ENCODE measurements at places on chromosomes 1 and 21. TPM values are rescaled to one million over a fixed set of nuclear protein-coding genes. Genes with fewer than 3 reads are reported as not detected.

Gene DIRAS3
- total RNA-seq: 2.1 TPM

Gene CYYR1
- total RNA-seq: 45.8 TPM

Gene AMIGO1
- 7.7 TPM for total RNA-seq

Gene RHD
- total RNA-seq: not detected

Gene ASPM
- 1.6 TPM for total RNA-seq

Gene CFAP45
- 2.7 TPM for total RNA-seq

Gene ATP1A2
- total RNA-seq: 24.8 TPM

Gene AUNIP
- not detected for total RNA-seq

Gene IFNGR2
- total RNA-seq: 81.1 TPM

Gene APCS
- not detected for total RNA-seq

Gene TTC24
- not detected for total RNA-seq

Gene S100B
- 8.7 TPM for total RNA-seq

Gene RNF19B
- 25.5 TPM for total RNA-seq

Gene GPR61
- total RNA-seq: not detected

Gene RGSL1
- total RNA-seq: not detected

Gene TINAGL1
- total RNA-seq: 317 TPM

Gene NPR1
- total RNA-seq: 116 TPM

Gene CR1L
- not detected for total RNA-seq

Gene DTL
- total RNA-seq: 1.3 TPM

Gene OLIG2
- total RNA-seq: not detected

Gene CFHR1
- total RNA-seq: 1.7 TPM

Gene TIAM1
- 15.8 TPM for total RNA-seq

Gene CRYAA
- not detected for total RNA-seq

Gene SERINC2
- 2.5 TPM for total RNA-seq

Gene OR10J1
- total RNA-seq: not detected

Gene ABCD3
- 26.8 TPM for total RNA-seq

Gene RBP7
- 7.6 TPM for total RNA-seq

Gene PRMT2
- 139 TPM for total RNA-seq

Gene VWA5B1
- total RNA-seq: not detected

Gene LIN28A
- not detected for total RNA-seq

Gene CRYBG2
- total RNA-seq: not detected

Data from aorta (tissue), 5 donors.